ENCODE measurements at places on chromosomes 12 and 14. TPM values are rescaled to one million over a fixed set of nuclear protein-coding genes. Genes with fewer than 3 reads are reported as not detected.

The KRT73 gene
- total RNA-seq: not detected

The APEX1 gene
- 53.3 TPM for total RNA-seq

The CRIP1 gene
- 2.3 TPM for total RNA-seq

The MTRFR gene
- total RNA-seq: 18.0 TPM

The KRT71 gene
- not detected for total RNA-seq

The PPP1R1A gene
- total RNA-seq: 31.8 TPM

The KLRC2 gene
- 4.4 TPM for total RNA-seq

The NGB gene
- 17.8 TPM for total RNA-seq

The C1S gene
- total RNA-seq: 13.1 TPM

The DGLUCY gene
- total RNA-seq: 37.4 TPM

The PTPRR gene
- 22.1 TPM for total RNA-seq

The ASCL1 gene
- 14.5 TPM for total RNA-seq

The ERP27 gene
- 0.46 TPM for total RNA-seq

The SOAT2 gene
- not detected for total RNA-seq

The CLECL1 gene
- total RNA-seq: not detected

The GPHN gene
- total RNA-seq: 100 TPM

The KCNH3 gene
- total RNA-seq: 9.2 TPM

The DBX2 gene
- total RNA-seq: 6.9 TPM

The SERPINA12 gene
- total RNA-seq: not detected

The NKX2-1 gene
- total RNA-seq: 21.5 TPM
